ENCODE measurements at places on chromosomes 6 and 20. TPM values are rescaled to one million over a fixed set of nuclear protein-coding genes. Genes with fewer than 3 reads are reported as not detected.
A peak's percentile ranks its signal among the peaks of the same experiment; 100 is the strongest.

ZC3H12D gene
- 1.5 TPM for polyA plus RNA-seq

TMX4 gene
- 37.8 TPM for polyA plus RNA-seq

OR10C1 gene
- not detected for polyA plus RNA-seq

STMND1 gene
- polyA plus RNA-seq, result not detected

SLC32A1 gene
- not detected for polyA plus RNA-seq

TMEM244 gene
- 1.7 TPM for polyA plus RNA-seq

SLC44A4 gene
- not detected for polyA plus RNA-seq

RBM24 gene
- polyA plus RNA-seq, result not detected

CD24 gene
- 0.70 TPM for polyA plus RNA-seq

DTD1 gene
- polyA plus RNA-seq, result 45.2 TPM

NKX2-4 gene
- not detected for polyA plus RNA-seq

GRCh38 chr6:41066867-41067304 lies 5.3 kb downstream of the OARD1 start:
- peak; percentile 63 for DNase-seq

DNA sequence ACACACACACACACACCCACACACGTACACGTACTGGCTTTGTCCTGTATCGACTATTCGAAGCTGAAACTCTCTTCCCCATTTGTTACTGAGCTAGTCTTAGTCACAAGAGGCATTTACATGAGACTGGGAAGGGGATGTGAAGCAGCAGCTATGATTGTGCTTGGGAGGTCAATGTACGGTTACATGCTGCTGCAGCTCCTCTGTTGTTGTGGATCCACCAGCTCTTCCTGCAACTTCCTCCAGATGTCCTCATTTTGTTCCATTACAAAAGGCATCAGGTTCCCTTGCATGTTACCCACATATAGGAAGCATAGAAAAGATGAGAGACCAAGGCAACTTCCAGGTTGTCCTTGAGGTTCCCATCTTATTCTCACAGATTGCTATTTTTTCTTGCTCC lies 612.4 kb upstream of the IMPG1 start:
- no peak for DNase-seq

DNA sequence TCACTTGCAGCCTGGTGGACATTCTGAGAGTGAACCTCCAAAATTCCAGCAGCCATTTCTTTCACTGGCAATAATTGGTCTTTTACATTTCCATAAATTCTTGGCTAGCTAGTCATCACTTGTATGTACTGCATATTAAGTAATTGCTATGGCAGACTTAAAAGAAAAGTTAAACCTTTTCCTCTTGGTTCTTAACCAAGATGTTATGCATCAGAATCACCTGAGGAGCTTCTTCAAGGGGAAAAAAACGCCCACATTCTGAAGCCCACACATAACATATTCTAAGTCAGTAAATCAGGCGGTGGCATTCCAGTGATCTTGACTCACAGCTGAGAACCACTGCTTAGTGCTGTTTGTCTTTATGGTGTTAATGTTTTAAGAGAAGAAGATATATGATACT lies 37.0 kb downstream of the CDC40 start:
- no peak for DNase-seq

- no peak for DNase-seq
Measured at GRCh38 chr20:50445354-50446151, 64.6 kb upstream of the PTPN1 start.

DNA sequence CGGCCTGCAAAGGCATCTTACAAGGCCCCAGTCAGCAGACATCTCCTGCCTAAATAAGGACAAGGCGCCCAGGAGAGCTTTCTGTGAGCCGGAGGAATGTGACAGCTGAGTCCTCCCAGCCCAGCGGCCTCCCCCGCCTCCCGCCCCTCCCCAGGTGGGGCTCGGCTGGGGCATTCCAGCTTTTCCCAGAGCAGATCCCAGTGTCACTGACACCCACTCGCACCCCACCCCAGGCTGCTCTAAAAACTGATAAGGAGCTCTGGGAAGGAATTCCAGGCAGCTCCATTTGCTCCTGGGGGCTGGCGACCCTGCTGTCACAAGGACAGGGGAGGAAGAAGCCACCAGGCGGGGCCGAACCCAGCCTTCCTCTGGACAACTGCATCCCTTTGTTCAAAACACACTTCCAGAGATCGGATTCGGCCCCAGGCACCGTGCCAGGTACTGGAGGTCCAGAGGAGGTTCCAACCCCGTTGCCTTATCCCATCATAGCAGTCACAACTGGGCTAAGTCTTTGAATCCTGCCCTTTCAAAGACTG lies 49.7 kb downstream of the JPH2 start:
- DNase-seq, result no peak

DNA sequence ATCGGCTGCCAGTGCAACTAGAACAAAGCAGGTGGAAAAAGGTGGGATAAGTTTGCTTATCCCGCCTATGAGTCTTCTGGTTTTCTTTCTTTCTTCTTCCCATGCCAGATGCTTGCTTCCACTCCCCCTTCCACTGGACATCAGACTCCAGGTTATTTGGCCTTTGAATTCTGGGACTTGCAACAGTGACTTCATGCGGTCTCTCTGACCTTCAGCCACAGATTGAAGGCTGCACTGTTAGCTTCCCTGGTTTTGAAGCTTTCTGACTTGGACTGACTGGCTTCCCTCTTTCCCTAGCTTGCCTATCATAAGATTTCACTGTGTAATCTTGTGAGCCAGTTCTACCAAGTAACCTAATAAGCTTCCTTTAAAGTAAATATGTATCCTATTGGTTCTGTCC lies 878.4 kb upstream of the GJE1 start:
- DNase-seq, result no peak

- no peak for DNase-seq
Measured at GRCh38 chr6:111805511-111806164, 67.6 kb downstream of the FYN start.

DNA sequence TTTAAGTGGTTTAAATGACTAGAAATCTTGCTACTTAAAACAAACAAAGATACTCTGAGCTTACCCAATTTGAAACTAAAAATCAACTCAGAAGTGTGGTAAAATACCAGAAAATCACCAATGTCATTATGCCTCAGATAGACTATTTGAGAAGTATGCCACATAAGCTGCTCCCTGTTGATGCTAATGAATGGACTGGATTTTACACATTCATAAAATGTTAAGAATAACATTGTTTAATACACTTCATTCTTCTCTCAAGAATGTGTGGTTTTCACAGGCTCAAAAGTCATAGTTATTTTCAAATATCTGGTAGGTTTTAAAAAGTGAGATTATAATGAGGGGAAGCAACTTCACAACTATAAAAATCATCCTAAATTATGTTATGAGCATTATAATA lies 170.6 kb downstream of the TASP1 start:
- no peak for DNase-seq

DNA sequence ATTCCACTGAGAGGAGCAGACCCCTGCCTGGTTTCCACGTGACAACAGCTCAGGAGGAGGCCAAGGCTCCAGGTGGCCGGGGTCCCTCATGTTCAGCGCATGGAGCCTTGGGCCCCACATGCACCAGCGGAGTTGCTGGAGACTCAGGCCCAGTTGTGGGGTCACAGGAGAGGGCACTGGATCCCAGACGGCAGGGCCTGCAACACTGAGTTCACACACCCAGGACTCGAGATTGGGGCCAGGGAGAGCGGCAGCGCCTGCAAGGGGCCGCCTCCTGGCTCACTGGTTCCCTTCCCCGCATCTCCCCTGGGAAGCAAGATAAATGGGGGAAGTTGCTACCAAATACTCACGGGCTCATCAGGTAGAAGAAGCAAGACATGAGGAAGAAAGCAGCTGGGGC lies 348.1 kb downstream of the ZFAND3 start:
- DNase-seq, result no peak

DNA sequence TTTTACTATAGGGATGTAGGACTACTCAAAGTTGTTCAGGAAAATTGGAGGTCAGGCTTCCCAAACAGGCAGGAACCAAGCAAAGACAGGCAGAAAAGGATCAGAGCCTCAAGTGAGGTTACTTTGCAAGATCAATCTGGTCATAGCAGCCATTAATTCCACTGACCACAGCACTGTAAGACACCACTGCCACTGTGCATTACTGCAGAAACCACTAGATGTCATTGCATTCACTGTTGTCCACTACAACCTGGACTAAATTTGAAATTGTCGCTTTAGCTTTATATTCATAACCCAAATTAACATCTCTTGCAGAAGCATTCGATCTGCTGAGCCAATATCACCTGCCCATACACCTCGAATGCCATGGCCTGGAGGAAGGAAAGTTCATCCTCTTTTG lies 126.9 kb upstream of the UFL1 start:
- no peak for DNase-seq

DNA sequence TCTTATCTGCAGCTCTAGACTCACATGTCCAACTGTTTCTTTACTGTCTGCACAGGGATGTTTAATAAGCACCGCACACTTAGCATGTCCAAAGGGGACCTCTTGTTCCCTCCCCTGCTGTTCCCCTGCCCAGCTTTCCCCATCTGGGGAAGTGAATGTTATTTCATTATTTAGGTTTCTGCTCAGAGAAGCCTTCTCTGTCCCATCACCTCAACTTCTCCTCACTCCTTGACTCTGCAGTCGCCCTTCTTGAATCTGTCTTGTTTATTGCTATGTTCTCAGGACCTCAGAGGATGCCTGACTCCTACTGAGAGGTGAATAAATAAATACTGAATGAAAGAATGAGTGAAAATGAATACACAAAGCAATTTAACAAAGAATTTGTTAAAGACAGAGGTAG lies 121.0 kb downstream of the SASH1 start:
- DNase-seq, result no peak

- DNase-seq, result no peak
Measured at GRCh38 chr20:346640-347316, at the start of gene NRSN2. TSS of gene NRSN2 (plus strand) at chr20:347111. CDS start at chr20:349644, 2,533 bp downstream.

DNA sequence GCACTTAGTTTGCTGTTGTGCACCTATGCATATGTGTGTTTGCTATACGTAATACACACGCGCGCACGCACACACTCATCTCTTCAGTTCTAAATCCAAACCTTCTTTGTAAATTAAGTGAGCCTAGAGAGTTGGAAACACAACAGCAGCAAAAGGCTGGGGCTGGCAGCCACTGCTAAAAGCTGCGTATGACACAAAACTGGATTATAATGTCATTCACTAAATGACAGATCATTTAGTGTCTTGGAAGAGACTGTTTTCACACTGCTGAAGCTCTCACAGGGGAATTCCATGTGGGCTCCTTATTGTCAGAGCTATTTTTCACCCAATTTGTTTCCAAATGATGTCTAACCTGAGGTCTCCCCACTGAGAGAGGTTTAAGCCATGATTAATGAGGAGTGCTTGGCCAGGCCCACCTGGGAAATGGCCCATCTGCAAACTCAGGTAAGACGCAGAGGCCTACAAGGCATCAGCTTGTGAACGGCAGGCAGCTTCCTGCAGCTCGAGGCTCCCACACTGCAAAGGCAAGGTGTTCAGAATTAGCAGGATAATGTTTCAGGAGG lies 94.2 kb downstream of the OLIG3 start:
- no peak for DNase-seq

DNA sequence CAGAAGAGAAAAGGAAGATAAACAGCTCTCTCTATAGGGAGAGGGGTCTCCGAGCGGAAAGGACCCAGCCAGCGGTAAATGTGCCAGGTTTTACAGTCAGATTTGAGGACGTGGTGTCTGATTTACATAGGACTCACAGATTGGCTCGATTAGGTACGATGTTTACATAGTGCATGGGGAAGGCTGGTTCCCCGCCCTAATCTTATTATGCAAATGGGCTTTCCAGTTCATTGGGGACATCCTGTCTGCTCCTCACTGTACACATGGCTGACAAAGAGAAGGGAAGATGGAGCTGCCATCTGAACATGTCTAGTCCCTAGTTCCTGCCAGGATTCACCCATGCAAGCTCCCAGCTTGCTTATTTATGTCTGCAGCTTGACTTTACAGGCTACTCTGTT lies 119.9 kb downstream of the RNF144B start:
- DNase-seq, result no peak

DNA sequence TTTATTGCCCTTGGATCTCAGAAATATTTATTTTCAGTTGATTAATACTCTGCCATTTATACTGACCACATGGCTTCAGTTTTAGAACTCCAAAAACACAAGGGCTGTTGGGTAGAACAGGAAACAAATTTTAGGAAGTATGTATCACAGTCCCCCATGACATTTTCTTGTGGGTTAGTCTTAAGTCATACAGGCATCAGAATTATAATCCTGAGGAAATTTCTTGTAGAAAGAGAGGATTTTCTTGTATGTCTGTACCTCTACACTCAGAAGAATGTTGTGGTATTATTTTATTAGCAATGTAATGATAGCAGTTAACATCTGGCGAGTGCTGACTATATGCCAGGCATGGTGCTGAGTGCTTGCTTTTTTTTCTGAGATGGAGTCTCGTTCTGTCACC lies 302.9 kb downstream of the CLIC5 start:
- DNase-seq, result no peak

GRCh38 chr6:17542243-17542642 lies 57.9 kb upstream of the FAM8A1 start:
- DNase-seq, result no peak

DNA sequence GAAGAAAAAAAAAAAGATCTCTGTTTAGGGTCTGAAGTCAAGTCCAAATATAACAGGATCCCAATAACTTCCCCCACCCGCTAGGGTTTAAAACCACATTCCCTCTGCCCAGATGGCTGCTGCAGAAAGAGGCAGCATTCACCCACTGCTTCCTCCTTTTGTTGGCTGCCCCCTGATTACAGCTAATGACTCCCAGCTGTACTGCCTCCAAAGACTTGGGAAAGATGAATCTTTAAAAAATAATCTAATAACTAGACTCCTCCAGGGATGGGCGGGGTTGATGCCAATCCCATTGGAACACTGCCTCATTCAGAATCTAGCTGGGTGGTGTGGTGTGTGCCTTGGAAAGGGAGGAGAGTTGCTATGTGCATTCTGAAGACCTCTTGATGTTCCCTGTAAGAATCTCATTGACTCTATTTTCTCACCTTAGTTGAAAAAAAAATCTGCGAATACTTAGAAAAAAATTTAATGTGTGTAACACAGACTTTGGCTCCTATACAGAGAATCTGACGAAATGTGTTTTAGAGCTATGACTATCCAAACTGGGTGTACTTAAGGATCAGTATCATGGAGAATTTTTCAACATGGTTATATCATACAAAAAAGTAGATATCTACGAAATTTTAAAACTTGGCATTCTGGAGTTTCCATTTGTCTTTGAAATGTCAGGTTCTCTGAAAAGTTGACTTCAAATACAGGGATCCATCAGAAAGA lies 174.0 kb downstream of the RNF144B start:
- DNase-seq, result no peak

DNA sequence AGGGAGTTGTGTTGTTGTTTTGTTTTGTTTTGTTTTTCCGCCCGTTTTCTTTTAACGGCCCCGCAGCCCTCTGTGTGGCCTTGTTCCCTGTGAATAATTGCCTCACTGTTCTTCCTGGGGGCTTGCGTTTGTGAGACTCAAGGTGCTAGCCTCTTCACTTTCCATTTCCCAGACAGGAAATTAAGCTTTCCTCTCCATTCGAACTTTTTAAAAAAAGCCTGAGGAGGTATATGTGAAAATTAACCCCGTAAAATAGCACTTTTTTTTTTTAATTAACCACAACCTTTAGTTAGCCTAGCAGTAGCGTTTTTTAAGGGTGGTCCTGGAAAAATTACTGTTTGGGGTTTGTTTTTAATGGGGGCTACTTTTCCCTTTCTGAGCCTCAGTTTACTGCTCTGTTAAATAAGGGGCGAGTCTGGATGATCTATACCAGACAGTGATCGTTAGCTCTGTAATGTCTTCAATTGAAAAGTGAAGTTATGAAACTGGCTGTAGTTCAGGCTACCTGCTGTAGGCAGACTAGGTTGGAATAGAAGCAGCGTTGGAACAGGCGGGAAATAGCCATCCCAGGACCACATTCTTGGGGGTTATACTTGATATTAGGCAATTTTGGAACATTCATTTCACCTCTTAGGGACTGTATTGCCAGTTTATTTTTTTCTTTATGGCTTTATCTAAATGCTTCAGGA lies 1.7 kb downstream of the STX16 start:
- DNase-seq, result peak; percentile 28

GRCh38 chr6:135921188-135921587 lies 69.7 kb downstream of the PDE7B start:
- DNase-seq, result no peak

Data from naive thymus-derived CD8-positive, alpha-beta T cell (primary cell).